ENCODE measurements at places on chromosomes 5 and 9.

DNA sequence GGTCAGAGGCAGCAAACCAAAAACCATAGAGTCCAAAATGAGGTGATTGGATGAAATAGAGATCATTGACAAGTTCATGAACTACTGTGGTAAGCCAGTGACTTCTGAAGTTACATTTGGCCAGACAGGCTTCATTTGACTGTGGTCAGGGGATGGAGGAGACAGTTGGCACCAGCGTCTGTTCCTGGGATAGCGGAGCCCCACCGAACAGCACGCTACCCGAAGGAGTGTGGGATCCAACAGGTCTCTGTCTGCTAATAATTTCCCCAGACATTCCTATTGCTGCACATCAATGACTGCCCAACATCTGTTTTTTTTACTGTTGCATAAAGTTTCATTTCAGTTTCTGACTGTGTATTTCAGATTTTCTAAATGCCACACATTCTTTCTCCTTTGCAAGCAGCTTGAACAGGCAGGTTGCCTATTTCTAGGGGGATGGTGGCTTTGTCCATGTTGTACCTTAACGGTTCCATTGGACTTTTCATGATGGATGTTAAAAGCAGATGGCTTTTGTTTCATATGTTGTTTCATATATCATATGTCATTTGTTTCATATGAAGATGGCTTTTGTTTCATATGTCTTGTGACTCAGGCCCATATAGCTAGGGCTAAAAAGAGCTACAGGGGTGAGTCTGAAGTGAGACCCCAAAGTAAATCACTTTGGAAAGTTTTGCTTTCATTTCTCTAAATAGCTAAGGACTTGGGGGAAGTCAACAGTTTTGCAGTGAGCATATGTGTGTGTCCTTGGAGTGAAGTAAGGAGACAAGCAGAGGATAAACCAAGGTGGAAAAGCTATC, 180.8 kb downstream of the GOLPH3 start:
- DNase-seq, result no peak

GRCh38 chr9:21854594-21854993, 52.2 kb downstream of the MTAP start:
- DNase-seq, result no peak

GRCh38 chr5:145918397-145918796, 18.0 kb upstream of the SH3RF2 start:
- no peak for DNase-seq

GRCh38 chr9:129938291-129938979, 103.2 kb downstream of the USP20 start:
- no peak for DNase-seq

DNA sequence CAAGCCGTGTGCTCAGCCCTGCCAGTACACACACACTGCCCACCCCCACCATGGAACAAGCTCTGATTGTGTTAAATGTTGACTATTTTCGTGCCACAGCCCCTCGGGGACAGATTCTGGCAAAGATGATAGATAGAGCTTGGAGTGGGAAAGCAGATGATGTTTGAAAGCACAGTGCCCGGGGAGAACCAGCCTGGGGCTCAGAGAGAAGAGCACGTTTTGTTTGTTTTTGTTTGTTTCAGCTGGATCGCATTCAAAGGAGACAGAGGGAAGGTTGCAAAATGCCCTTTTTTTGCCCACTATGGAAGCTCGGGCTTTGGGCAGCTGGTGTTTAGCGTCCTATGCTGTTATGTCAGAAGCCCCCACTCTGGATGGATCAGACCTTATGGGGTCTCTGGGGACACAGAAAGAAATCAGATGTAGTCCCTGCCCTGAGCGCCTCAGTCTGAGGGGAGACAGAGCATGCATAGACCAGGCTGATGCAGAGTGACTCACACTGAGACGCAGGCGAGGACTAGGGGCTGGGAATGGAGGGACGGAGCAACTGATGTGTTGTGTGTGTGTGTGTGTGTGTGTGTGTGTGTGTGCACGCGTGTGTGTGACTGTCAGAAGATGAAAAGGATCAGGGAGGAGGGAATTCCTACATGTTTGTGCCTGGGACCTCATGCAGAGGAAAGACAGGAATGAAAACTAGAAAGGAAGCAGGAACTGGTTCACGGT, 229.7 kb downstream of the MELK start:
- DNase-seq, result no peak

GRCh38 chr5:159504857-159505304, 174.6 kb upstream of the IL12B start:
- peak; percentile 59 for DNase-seq

DNA sequence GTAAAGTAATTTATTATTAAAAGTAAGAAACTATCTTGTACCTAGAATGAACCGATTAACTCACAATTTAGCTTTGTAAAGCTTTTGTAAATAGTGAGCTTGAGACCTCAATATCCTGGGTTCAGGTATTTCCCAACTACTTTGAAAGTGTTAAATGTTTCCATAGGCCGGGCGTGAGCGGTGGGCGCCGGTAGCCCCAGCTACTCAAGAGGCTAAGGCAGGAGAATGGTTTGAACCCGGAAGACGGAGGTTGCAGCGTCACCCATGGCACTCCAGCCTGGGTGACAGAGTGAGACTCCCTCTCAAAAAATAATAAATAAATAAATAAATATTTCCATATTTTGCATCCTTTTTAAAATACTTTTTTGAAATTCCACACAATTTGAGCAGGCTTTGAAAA, 1.5 kb upstream of the ANKH start:
- peak; percentile 65 for DNase-seq

DNA sequence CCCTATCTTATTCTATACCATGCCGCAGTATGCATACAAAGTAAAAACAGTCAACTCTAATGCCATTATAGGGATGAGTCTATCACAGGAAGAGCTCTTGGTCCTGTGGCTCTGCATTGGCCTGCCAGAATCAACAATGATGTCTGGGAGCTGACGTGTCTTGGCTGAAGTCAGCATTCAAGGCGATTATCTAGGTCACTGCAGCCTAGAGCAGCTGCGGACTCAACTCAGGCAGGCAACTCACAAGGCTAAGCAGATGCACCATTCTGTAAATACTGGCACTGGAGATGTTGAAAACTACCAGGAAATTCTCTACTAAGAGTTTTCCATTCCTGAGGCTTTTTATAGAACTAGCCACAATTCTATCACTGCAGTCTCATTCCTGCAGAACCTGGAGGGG, 13.3 kb downstream of the SPATA9 start:
- DNase-seq, result peak; percentile 76

DNA sequence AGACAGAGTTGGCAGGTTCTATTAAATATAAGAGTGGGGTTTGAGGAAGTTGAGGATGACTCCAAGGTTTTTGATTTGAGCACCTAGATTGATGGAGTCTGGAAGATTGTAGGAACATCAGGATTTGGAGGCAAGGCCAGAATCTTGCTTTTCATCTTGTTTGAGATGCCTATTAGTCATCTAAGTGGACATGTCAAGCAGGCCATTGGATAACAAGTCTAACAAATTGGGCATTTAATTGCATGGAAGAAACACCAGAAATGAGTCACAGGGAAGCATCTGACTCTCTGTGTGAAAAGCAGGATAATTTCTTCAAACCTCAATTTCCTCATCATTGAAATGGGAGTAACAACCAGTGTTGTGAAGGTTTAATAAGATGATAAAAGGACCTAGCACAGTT, 53.3 kb upstream of the ARL15 start:
- DNase-seq, result no peak

GRCh38 chr5:72908664-72909063, 47.2 kb upstream of the FCHO2 start:
- no peak for DNase-seq

DNA sequence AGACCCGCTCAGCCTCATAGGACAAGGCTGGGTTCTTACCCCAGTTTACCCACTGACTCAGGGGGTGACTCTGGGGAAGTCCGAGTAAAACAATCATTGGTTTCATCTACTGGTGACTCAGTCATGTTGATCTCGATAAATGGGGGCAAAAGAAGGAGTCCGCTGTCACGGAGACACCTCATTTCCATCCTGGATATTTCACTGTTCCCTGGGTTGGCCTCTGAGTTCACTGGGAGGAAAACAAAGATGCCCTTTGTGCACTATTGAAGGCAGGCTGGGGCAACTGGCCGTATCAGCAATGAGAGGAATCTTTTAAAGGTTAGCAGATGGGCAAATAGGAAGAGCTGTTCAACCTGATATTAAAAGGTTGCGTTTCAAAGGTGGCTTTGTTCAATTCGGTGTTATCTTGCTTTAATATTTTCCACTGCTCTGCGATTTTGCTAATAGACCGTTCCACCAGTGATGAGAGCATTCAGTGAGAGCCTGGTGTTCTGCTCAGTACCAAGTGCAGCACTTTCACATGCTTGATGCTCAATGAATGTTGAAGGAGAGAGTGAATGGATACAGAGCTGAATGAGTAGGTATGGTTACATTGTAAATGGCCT, 110.2 kb upstream of the EGFLAM start:
- DNase-seq, result no peak

- DNase-seq, result no peak
Measured at GRCh38 chr5:154437281-154437965, 8.4 kb upstream of the SAP30L start.

DNA sequence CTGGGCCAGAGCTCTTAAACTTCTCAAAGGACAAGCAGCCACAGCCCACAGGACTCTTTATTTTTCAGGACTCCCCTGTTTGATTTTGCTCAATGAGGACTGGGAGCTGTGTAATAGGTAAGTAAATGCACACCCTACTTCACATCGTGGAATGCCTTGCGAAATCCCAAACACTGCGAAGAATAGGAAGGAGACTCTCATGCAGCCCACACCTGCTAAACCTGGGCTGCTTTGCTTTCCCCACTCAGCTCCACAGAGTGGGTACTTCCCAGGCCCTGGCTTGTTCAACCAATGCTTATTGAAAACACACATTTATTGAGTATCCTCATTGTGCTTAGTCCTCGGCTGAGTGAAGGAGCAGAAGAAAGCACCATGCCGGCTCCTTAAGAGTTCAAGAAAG, 103.3 kb upstream of the FSTL4 start:
- no peak for DNase-seq

DNA sequence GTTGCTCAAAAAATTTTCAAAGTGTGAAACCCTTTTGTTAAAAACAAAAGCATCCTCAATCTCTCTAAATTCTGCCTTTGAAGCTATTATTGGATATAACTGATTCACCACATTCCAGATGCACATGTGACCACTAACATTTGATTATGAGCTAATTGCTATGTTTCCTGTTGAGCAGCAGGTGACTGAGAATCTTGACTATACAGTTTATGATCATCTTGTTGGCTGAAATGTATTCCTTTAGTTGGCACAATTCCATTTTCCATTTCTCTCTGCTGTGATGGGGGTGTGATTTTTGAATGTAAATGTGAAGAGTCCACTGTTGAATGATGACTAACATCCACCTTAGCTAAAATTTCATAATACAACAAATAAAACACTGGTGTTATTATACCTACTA, 10.7 kb downstream of the LYSMD3 start:
- DNase-seq, result no peak

DNA sequence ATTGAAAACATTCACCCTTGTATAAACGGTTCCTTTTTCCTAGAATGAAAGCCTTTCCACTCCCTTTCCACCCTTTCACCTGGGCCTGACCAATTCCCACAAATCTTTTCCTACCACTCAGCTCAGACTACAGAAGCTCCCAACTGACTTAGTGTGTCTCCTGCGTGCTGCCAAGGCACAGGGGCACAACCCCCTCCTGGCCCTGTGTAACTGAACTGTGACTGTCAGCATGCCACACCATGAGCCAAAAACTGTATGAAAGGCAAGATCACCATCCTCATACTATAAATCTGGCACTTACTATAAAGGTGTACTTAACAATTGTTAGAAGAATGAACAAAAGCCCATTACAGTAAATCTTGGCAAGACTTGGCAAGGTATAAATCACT, 11.5 kb downstream of the NOL8 start:
- DNase-seq, result no peak

- no peak for DNase-seq
Measured at GRCh38 chr5:76413746-76414145, 10.7 kb downstream of the IQGAP2 start.

GRCh38 chr5:115418788-115419187, 122.3 kb upstream of the CCDC112 start:
- no peak for DNase-seq

GRCh38 chr5:111748304-111748763, 8.7 kb downstream of the NREP start:
- DNase-seq, result no peak

- no peak for DNase-seq
Measured at GRCh38 chr5:59001154-59001553, 418.3 kb downstream of the RAB3C start.

DNA sequence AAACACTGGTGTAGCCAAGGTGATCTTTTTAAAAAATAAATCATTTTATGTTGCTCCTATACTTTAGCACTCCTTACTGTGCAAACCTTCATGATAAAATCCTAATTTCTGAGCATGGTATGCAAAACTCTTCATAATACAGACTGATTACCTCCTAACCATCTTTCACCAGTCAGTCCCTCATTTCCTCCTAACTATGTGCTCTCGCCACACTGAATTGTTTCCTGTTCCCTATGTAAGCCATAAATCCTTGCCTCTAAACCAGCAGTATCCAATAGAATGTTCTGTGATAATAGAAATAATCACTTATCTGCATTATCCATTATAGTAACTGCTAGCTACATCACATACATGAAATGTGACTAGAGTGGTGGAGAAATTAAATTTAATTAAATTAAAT, 10.7 kb downstream of the AP3B1 start:
- DNase-seq, result no peak

DNA sequence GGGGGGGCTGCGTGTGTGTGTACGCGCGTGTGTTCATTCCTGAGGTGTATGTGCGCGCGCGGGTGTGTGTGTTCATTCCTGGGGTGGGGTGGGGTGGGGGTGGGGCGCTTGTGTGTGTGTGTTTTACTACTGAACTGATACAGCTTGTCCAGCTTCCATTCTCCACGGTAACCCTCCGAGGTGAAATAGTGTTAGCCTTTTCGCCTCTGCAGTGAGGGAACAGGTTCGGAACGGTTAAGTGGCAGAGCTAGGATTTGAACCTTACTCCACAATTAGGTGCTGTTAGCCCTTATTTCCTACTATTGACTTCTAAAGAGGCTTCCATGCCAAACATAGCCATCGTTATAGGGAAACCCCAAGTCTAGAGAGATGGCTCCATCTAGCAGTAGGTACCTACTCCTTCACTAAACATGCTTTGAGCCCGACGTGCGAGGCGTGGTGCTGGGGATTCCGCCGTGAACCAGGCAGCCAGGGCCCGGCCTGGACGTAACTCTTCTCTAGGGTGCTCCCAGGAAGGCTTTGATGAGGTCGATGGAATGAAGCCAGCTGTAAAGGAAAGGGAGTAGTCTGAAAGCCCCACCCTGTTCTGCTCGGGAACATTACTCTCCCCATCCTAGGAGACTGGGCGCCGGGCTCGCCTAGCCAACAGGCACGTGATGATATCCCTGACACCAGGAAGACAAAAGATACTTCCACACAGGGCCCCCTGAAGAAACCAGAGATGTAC, 782 bp upstream of the SKP1 start:
- DNase-seq, result peak; percentile 60

GRCh38 chr9:127279717-127280285, 15.2 kb downstream of the GARNL3 start:
- DNase-seq, result no peak
